ENCODE measurements at places on chromosomes 13 and 19.
A peak's percentile ranks its signal among the peaks of the same experiment; 100 is the strongest.

DNA sequence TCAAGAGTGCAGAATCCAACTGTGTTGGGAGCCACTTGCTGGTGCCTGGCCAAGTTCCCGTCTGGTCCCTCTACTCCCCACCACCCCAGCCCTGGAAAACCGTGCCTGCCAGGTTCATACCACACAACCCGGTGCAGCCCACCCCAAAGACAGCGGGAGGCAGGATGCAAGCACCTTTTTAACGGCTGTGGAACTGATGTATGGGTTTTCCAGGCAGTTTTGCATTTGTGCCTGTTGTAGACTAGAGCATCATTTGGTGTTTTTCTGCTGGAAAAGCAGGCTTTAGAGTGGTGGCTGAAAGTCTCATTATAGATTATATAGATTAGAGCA lies 13.5 kb downstream of the TFDP1 start:
- DNase-seq = no peak

DNA sequence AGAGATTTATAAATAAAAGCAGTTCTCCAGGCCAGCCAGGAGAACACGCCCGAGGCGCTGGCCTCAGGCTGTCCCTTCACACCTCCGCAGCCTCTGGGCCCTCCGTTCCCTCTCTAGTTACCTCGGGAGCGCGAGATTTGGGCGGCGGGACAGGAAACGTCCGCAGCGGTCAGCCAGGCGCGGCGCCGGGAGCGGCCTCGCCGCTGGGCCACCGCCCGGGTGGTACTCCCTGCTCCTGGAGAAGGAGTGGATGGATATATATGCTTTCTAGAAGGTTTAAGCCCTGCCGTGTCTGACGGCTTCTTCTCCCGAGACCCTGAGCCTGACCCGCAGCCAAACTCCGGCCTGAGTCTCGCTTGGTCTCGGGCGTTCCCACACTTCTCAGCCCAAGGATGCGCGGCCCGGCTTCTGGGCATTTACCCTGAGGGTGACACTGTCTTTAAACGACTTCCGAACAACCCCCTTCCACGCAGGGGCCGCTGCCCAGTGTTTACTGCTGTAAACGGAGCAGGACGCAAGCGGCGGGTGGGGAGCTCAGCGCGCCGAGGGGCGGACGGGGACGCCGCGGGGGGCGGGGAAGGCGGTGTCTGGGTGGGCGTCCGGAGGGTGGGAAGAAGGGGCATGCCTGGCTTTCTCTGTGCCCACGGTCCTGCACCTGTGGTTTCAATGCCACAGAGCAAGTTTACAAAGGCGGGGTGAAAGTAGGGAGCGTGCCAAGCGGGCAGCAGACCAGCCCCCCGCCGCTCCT lies 2.0 kb upstream of the ZIC2 start:
- no peak for DNase-seq

- peak; percentile 71 for DNase-seq
Observed at GRCh38 chr13:24274452-24275021, 34.8 kb upstream of the C1QTNF9 start.

- DNase-seq = no peak
Observed at GRCh38 chr13:31012655-31013024, 80.2 kb downstream of the TEX26 start.

DNA sequence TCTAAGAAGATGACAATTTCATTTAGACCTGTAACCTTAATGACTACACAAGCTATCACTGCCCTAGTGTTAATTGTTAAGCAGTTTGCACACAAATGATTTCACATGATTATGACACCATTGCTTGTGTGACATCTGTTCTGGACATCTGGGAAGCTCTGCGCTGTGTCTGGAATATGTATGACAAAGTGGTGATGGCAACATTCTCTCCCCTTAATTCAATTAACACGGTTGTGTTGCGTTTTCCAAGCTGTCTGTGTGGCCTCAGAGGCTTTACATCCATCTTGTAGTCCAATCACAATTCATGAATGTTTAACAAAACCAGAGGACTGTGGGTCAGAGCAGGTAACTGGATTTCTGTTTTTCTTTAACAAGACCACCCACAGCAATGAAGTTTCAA lies 204.4 kb downstream of the COG6 start:
- DNase-seq = no peak

- no peak for DNase-seq
Observed at GRCh38 chr19:38554676-38555141, 63.0 kb downstream of the MAP4K1 start.
